ENCODE measurements at places on chromosomes 4 and X. TPM values are rescaled to one million over a fixed set of nuclear protein-coding genes. Genes with fewer than 3 reads are reported as not detected.
A peak's percentile ranks its signal among the peaks of the same experiment; 100 is the strongest.

DNA sequence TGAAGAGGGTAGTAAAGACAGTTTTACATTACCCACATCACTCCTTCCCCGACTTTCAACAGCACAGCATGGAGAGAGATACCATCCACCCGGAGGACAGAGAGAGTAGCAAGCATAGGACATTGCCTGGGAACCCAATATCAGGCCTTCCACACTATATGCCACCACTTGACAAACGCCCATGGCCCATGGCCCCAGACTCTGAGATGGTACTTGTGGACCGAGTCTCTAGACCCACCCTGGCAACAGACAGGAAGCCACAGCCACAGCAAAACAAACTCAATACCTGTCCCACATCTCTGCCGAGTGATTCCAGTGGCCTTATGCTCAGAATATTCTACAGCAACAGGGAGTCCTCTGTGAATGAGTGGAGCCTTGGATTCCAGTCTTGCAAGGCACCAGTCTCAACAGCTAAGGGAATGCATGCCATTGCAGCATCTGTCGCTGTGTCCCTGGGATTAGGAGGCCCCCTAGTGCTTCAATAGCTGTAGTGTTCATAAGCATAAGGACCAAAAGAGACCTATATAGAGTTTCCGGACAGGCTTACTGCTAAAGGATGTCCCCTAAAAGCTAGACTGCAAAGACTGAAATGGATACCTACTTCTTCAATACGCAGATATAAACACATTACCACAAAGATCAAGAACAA, 14.7 kb upstream of the CT55 start:
- peak; percentile 1 for DNase-seq

DNA sequence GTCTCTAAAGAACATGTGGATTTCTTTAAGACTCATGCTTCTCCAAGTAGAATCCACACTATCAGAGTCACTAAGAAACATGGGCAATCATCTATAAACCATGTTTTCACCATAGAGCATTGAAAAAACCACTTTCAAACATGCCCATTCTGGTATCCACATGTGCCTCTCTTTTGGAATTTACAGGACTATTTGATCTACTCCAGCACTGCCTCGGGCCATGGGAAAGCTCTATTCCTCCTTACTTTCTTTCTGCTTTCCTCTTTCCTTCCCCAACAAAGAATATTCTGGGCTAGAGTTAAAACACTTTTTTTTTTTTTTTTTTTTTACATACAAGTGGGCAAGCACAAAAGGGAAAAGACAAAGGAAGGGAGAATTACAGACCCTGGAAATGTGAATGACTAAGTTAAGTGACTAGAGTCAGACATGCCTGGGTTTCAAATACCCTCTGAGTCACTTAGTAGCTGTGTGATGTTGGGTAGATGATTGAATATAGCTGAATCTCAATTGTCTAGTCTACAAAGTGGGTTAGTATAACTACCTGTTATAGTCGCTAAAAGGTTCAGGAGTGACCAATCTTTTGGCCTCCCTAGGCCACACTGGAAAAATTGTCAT, 847.7 kb upstream of the INTU start:
- DNase-seq, result peak; percentile 88

- no peak for DNase-seq
Measured at GRCh38 chr4:114163051-114163450, 183.6 kb upstream of the ARSJ start.

DNA sequence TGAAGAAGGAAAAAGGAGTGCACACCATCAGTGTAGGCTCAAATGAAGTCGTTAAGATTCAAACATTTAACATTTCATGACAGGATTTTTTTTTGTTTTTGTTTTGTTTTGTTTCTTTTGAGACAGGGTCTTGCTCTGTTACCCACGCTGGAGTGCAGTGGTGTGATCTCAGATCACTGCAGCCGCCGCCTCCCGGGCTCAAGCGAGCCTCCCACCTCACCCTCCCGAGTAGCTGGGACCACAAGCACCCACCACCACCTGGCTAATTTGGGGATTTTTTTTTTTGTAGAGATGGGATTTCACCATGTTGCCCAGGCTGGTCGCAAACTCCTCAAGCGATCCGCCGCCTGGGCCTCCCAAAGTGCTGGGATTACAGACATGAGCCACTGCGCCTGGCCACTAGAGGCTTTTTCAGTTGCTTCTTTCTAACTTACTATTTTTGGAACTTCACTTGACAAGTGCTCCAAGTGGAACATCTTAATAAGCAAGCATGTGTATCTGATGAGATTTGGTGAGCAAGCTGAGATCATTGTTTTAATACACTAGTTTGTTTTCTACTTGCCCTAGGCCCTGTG, 78.9 kb upstream of the CNKSR2 start:
- no peak for DNase-seq

- no peak for DNase-seq
Measured at GRCh38 chr4:127809173-127809800, 27.2 kb downstream of the HSPA4L start.

- no peak for DNase-seq
Measured at GRCh38 chrX:96771486-96771885, 86.8 kb downstream of the DIAPH2 start.

DNA sequence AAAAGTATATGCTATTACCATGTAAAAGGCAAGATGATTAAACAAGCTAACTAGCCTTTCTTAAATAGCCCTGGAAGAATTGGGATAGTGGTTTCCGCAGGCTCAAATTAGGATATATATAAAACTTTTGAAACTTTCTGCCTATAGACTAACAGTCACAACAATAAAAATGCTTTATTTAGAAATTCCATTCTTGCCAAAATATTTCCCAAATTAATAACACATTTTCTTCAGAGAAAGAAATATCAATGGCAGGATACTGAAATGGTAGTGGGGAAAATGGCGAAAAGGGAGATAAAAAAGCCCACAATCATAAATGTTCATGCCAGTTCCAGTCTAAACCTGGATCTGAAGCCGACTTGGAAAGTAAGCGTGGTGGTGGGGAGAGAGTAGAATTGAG, 56.0 kb downstream of the MAD2L1 start:
- DNase-seq, result no peak

DNA sequence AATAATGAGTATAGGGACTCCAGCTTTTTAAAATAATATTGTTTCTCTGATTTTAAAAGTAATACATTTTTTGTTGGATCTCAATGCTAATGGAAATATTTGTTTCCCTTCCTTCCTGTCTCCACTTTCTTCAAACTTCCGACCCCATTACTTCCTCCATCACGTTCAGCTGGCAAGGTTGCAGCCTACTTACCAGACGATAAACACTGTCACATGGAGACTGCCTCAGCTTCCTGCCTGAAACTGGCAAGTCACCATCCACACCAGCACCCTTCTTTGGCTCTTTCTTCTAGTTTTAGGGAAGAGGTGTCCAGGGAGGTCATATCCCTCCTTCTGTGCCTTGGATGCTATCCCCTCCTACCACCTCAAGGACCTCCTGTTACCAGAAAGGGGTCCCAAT, 3.4 kb upstream of the INTU start:
- no peak for DNase-seq

GRCh38 chr4:94939791-94940519, 182.2 kb downstream of the BMPR1B start:
- no peak for DNase-seq

GRCh38 chr4:185421366-185422124, 4.2 kb downstream of the UFSP2 start:
- DNase-seq, result no peak

DNA sequence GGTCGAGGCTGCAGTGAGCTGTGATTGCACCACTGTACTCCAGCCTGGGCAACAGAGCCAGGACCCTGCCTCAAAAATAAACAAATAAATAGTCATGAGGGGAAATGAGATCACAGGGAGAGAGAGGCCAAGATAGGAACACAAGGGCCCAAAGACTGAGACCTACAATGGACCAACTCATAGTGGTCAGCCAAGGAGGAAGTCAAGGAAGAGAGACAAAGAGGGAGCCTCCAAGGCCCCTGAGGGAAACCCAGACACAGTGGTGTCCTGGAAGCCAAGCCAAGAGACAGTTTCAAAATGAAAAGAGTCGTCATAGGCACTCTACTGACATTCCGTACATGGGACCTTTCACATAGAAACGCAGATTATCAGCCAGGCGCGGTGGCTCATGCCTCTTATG, 153.3 kb downstream of the BCOR start:
- no peak for DNase-seq

- DNase-seq, result no peak
Measured at GRCh38 chrX:39773923-39774773, 323.6 kb downstream of the BCOR start.

DNA sequence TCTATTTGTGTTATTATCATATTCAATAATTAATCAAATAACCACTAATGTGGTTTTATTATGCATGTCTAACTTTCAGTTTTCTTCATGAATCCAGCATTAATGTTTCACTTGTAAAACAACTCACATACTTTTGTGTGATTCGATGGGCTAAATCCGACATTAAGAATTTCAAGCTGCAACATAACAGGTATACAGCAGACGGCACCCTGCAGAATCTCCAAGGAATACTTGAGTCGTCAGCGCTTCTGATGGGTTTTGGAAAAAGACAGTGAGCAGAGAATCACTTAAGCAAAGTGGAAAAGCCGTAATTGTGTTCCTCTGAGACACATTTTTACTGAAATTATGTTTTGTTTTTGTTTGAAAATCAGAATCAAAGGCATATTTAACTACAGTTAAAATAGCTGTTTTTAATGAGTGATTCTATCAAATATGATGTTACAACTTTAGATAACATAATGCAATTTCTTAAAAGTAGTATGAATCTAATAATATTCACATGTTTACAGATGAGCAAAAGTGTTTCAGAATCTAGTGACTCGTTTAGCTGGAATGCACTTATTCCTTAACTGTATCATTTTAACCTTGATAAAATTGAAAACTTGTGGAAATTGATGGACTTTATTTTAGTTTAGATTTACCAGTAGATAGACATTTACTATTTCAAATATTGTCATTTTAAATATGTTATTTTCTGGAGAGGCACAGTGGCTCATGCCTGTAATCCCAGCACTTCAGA, 514.8 kb downstream of the CCSER1 start:
- peak; percentile 18 for DNase-seq

- peak; percentile 91 for DNase-seq
Measured at GRCh38 chr4:96736352-96736889, 896.5 kb downstream of the PDHA2 start.

GRCh38 chr4:155982736-155983385, 29.2 kb upstream of the CTSO start:
- no peak for DNase-seq

DNA sequence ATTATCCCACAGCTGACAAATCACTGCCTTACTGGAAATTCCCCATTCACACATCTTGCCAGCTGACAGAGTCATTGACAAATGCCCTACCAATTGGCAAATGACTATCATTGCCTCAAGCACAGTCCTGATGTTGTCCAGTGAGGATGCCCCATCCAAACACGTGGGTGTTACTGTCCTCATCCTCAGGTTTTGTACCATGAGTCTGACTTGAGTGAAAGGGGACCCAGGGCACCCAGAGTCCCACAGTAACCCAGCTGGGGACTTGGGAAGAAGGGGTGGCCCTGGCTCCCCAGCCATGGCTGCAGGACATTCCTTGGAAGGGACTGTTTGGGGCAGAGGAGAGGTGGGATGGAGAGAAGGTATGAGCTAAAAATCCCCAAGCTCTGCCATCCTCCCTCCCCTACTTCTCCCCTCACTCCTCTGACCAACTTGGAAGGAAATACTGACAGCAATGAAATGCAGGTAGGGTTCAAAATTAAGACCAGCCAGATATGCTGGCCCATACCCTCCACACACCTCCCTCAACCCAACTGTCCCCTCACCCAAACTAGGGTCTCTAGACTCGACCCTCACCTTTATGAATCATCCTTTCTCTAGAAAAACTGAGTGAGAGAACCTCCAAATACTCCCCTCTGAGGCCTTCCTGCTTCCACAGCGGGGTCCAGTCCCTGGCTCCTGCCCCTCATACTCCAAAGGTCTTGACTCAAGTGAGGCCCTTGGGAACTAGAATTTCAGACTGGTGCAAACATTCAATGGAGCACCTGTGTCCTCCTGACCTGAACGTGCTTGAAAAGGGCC, 5.1 kb downstream of the TIMP1 start:
- no peak for DNase-seq

DNA sequence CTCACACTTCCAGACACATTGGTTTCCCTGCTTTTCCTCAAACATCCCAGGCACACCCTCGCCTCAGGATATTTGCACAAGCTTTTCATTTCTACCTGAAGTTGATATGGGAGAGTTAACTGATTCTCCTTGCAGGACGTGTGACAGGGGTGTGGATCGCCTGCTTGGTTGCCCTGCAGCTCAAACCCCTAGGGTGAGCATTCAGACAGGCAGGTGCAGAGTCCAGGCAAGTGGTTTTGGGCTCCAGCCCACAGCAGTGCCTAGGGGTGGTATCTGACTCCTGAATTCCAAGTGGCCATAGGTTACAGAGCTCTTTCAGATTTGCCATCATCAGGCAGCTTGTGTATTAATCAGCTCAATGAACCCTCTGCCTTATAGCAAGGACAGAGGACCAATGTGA, 1104.2 kb upstream of the IGFBP7 start:
- DNase-seq, result no peak

DNA sequence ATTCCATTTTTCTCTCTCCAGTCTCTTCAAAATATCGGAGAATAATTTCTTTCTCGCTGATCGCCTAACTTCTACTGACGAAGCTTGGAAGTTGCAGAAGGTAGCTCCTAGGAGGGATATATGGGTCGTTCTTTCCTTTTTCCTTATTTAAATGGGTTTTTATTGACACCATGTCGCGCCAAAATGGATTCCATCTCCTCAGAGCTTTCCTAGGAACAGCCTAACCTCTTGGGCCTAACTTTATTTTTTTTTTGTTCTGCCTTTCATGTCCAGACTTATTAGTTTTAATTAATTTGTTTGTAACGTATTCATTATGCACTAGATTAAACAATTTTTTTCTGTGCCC, 359.4 kb upstream of the ZCCHC13 start:
- no peak for DNase-seq

DNA sequence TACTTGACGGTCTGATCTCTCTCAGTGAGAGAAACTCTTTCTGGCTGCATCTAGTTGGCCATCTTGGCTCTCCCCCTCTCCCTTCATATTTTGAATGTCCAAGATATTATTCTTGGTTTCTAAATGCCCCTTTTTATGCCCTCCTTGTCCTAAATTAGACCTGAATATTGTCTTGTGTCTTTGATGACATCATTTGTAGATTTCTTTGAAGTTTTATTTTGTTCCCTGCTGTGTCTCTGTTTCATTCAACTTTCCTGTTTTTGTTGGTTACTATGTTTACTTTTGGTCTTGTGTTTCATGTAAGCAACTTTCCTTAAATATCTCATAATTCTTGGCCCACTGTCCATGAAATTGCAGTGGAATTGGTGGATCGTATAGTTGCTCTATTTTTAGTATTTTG, 46.1 kb upstream of the PASD1 start:
- no peak for DNase-seq

- DNase-seq, result peak; percentile 9
Measured at GRCh38 chrX:26442340-26442739, 226.4 kb downstream of the MAGEB5 start.

RHOXF2B gene
- not detected for polyA plus RNA-seq

SLC30A9 gene
- 16.8 TPM for polyA plus RNA-seq

FGB gene
- not detected for polyA plus RNA-seq

PAGE2 gene
- not detected for polyA plus RNA-seq

ALB gene
- not detected for polyA plus RNA-seq

CFAP99 gene
- polyA plus RNA-seq, result not detected

IL2RG gene
- polyA plus RNA-seq, result 0.16 TPM

DIPK2B gene
- not detected for polyA plus RNA-seq

COL25A1 gene
- polyA plus RNA-seq, result not detected

USP51 gene
- polyA plus RNA-seq, result 0.25 TPM

MAGEA2B gene
- polyA plus RNA-seq, result not detected

KLHL4 gene
- not detected for polyA plus RNA-seq

TMEM150C gene
- 0.07 TPM for polyA plus RNA-seq

OTC gene
- polyA plus RNA-seq, result not detected

EVC gene
- polyA plus RNA-seq, result 5.5 TPM

MAP3K15 gene
- 0.07 TPM for polyA plus RNA-seq

ABCG2 gene
- 0.76 TPM for polyA plus RNA-seq

TBC1D8B gene
- polyA plus RNA-seq, result 1.4 TPM
